ENCODE measurements at places on chromosomes 16 and 17.

DNA sequence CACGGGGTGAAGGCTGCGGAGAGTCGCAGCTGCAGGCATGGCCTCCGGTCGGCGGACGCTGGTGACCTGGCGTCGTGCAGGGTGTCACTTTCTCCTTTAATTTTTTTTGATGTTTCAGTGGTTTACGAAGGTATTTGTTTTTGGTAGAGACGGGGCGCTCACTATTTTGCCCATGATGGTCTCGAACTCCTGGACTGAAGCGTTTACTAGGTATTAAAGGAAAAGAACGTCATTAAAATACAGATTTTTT is 17.1 kb downstream of the ZNF213 start:
- no peak for DNase-seq

DNA sequence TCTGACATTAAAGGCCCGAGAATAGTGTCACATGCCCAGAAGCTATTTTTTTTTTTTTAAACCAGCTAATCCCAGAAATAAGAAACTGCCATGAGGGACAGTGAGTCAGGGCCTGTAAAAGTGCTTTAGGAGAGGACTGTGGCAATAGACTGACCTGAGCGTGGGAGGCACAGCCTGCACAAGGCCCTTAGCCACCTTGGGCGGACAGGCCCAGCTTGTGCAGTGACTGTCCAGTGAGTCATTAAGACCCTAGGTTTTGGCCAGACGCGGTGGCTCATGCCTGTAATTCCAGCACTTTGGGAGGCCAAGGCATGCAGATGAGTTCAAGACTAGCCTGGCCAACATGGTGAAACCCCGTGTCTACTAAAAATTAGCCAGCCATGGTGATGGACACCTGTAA is 343.0 kb upstream of the ZFHX3 start:
- no peak for DNase-seq

DNA sequence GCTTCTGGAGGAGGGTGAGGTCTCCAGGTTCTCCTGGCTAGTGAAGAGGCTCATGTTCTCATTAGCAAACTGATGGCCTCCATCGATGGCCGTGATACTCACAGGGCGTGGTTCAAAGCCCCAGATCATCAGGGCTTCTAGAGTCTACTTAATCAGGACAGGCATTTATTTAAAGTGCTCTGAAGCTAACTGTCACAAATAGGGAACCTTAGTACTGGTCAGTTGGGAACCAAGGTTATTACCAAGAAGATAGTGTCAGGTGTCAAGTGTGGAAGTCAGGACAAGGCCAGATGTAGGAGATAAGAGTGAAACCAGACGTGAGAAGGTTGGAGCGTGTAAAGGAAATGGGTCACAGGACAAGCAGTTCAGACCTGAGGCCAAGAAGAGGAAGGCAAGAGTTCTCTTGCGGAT is 56.9 kb downstream of the PIGL start:
- no peak for DNase-seq

DNA sequence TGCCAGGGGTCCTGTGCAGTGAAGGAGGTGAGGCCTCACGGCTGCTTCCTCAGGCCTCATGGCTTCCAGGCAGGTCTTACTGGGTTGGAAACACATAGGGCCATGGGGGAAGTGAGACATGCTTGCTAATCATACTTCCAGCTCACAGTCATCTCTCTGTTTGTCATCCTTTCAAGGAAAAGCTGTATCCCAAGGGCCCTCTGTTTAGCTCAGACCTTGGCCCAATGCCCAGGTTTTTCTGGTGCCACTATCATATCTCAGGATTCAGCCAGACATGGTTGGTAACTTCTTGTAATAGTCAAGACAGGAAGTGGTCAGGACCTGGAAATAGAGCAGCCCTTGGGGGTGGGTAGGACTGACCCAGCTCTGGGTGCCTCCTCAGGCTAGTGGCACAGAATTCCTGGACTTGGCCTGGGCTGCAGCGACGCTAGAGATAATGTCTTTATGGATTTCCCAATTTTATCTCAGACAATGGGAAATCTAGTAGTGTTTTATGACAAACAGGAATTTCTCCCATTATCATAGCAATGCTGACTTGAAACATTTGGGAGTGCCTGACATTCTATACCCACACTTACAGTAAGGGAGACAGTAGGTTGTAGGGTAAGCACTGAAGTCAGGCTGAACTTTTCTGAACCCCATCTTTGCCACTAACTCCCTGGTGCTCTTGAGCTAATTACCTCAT is 13.5 kb upstream of the ITGB3 start:
- no peak for DNase-seq

DNA sequence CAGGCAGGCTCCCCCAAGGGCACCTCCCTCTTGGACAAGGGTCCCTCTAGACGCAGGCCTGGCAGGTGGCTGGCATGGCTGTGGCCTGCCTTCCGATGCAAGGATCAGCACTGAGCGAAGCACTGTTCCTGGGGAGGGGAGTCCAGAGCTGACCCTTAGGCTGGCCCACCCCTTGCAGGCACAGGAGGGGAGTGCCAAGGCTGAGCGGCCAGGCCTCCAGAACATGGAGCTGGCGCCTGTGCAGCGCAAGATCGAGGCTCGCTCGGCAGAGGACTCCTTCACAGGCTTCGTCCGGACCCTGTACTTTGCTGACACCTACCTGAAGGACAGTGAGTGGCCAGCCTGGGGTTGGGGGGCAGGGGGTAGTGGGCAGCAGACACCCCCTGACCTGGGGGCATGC is 16.8 kb upstream of the MYO15B start:
- no peak for DNase-seq

DNA sequence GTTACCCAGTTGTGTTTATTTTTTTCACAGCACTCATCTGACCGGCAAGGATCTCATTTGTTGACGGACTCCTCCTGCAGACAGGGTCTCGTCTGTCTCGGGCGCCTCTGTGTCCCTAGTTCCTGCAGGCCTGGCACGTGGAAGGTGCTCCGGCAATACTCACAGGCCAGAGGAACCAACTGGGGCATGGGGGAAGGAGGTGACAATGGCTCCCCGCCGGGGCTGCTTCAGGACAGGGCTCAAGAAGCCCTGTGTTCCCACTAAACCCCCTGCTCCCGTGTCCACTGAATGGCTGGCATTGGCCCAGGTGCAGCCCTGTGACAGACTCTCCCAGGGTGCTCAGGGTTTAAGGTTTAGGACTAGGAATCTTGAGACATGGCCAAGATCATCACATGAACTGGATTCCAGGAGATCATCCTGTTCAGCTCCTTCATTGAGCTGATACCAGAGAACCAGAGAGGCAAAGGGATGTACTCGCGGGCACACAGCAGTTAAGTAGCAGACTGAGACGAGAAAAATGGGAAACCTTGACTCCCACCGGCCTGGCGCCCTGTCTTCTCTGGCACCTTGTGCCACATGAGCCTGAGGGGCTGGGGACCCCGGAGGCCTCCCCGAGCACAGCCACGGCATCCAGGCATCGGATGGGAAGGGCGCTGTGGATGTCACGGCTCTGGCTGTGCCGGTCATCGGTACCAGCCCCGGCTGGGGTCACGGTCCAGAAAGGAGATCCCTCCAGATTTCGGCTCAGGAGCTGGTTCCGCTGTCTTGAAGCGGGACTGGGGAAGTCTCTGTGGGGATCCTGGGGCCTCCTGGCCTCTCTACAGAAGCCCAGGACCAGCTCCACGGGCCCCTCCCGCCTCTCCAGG is 29.0 kb downstream of the TIMM22 start:
- no peak for DNase-seq

DNA sequence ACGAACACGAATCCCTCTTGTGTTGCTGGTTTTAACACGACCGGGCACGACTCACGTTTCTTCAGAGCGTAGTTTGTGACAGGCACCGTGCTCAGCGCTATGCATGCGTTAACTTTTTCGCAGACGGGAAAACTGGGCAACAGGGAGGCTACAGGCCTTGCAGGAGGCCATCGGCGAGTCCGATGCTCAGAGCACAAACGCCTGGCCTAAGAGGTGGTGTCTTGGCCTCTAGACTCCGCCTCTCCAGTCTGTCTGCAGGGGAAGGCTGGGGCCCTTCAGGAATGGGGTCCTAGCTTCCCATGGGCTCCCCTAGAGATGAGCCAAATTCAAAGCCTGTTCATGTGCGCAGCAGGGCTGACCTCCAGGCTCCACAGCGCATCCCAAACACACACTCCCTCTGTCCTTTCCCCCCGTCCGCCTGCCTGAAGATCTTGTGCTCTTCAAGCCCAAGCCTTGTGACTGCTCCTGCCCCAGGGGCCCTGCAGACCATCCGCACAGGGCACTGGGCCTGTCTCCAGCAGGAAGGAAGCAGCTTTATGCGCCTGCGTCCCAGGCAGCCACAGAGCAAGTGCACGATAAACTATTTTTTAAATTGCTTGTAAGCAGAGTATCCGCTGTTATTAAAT is 3.1 kb downstream of the CLCN7 start:
- DNase-seq, result no peak

DNA sequence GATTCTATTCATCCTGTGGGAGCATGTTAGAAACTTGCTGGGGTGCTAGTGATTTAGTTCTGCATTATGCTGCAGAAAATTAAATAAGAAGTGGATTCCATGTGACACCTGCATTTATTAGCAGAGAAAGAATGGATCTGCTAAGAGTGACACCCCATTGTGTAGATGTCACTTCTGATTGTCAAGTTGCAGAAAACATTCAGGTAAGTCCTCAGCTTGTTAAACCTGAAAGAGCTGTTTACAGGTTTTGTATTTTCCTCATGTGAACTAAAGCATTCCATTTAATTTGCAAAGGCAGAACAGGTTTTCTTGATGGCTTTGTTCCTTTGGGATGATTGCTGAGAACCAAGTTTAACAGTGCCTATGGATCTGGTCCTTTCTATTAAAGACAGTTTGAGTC is 238.7 kb downstream of the ABCC12 start:
- no peak for DNase-seq

DNA sequence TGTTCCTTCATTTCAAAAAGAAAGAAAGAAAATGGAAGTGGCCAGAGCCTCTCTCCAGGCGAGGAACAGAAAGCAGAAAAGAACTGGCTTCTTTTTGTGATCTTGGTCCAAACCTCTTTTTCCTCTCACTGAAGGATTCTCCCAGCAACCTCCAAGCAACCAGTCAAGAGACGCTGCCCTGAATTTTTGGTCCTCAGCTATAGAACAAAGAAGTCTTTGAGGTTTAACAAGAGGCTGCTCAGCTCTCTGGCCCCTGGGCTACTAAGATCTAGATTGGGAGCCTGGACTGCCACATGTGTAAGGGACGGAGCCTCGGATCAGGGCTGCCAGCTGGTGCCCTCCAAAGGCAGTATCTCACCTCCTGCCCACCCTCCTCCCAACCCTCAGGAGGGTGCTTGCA is 62.6 kb downstream of the AXIN2 start:
- no peak for DNase-seq

GRCh38 chr16:88505405-88506082 is 52.5 kb downstream of the ZFPM1 start:
- DNase-seq, result peak; percentile 40

- DNase-seq, result no peak
These were observed 1.2 kb upstream of the COX6A2 start for GRCh38 chr16:31429314-31429713.

DNA sequence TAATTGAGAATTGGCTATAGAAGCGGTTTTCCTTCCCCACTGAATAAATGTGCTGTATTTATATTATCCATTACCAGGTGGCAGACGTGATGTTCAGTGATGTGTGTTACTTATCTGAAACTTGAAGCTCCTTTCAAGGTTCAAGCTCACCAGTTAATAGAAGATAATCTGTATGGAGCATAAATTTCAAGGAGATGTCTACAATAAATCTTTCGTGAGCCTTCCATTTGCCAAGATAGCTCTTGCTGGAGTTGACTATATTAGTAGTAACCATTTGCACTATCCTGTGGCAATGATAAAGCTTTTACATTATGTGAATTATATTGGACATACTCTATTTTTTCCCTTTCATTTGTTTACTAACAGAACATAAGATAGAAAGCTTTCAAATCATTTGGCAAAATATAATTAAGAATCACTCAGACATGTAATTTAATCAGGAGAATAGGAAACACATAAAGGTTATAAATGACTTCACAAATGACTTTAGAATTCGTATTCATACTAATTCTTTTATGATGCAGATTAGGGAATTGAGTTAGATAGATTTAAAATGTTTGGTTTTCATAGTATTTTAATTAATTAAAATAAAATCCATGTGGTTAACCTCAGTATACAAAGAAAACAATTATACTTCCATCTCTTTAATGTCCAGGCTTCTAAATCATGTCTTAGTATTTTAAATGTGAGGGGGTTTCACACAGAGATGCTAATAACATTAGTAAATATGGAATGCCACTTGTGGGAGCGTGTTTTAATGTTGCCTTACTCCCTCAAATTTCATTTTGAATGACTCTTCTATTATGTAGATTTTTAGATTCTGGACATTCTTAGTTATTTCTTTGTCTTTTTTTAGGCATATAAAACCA is 664.4 kb upstream of the CDH8 start:
- DNase-seq, result no peak

DNA sequence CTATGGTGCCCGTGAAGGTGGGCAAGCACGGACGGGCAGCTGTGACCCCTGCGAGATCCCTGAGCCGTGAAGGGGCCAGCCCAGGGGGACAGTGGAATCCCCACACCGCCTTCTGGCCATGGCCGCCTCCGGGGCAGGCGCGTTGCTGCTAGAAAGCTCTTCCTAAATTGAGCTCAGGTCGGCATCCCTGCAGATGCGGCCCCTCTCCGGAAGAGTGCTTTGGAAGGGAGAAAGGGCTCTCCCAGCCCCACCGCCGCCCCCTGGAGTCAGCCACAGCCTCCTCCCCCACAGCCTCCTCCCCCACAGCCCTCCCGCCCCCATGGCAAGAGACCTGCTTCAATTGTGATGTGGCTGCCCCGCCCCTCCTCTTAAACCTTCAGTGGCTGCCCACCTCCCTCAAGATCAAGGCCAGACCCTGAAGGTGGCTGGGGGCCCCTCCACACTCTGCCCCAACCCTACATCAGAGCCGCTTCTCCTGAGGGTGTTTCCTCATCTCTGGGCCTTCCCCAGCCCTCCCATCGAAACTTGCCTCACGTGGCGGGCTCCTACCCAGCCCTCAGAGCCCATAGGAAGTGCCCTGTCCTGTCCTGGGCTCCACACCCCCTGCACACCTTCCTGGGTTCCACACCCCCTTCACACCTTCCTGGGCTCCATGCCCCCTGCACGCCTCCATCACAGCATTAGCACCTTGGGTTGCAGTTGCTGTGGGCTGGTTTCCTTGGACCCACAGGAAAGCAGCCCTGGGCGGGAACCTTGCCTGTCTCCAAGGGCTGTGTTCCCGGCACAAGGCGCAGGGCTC is 5.5 kb upstream of the CBFA2T3 start:
- DNase-seq, result no peak

- no peak for DNase-seq
These were observed 997.6 kb upstream of the RBFOX1 start for GRCh38 chr16:6335072-6335471.

DNA sequence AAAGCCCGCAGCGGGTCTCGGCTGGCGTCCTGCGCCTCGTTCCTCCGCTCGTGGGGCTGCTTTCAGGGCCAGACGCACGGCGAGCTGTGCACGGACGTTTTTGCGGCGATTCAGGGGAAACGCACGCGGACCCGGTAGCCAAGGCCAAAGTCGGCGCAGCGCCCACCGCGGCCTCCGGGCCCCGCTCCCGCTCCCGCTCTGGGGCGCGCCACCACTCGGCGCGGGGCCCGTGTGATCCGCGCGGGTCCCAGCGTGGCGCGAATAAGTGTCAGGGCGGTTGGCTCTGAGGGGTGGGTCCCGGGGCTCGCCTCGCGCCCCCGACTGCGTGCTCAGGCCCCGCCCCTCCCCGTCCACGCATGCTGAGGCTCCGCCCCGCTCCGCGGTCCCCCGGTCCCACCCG is 694 bp upstream of the TBCD start:
- DNase-seq, result no peak
